ENCODE measurements at places on chromosomes 16 and 17.

DNA sequence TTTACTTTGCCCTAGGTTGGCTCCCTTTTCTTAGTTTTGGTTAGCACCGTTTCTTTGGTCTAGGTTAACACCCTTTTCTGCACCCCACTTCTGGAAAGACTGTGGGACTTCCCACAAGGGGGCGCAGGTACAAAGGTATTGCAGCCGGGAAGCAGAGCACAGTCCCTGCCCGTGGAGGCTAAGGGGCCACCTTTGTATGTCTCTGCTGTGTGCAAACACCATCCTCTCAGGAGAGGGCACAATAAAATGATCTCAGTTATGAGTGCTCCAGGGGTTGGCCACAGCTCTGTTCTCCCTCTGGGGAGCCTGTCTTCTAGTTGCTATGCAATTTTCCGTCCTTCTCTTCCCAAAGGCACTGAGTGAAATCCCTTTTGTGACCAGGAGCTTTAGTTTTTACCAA is 28.4 kb upstream of the TMC5 start:
- no peak for DNase-seq

DNA sequence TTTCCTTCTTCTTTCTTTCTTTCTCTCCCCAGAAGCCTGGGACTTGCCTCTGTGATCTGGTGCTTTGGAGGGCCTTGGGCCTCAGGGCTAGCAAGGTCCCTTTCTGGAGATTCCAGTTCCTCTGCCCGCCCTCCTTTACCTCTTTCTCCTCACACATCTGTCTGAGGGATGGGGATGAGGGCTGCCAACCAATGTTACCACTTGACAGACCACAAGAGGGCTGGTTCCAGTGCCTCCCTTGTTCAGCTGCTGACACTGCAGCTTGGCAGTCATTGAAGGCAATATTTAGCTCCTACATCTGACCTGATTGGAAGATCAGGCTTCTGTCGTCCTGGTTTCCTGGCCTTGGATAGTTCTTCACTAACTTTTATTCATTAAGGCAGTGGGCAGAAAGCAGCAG is 3.6 kb upstream of the ZNF652 start:
- peak; percentile 37 for DNase-seq

DNA sequence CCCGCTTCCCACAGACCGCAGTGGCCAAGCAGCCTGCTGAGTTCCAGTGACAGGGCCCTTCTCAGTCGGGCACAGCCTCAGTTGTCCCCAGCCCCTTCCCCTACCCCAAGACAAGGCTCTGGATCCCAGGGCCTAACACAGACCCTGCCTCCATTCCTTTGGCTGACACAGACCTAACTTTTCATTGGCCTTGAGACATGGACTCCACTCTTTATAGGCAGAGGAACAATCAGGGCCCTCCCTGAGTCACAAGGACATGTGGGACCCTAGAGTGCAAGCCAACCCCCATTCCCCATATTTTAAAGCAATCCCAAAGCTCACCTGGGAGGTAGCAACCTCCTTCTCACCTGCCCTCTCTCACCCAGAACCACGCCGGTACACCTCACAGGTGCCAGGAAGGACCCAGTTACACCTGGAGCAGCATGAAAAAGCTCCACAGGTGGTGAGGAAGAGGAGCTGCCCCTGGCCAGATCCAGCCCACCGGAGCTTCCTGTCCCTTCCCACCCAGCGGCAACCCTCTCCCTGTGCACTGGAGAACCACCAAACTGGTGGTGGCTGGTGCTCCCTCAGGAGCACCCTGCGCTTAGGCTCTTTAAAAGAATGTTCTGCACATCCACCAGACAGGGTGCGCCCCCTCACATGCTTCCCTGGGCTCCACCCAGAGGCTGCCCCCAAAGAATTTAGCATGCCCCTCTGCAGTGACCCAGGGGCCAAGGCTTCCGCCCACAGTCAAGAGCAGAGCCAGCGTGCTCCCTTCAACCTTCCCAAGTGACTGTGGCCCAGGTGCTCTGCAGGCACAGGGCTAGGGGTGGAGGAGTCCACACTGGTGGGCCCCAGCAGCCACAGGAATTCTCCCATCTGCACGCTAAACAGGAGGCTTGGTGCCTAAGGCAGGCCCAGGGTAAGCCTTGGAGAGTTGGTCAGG is 3.4 kb downstream of the MNT start:
- DNase-seq: no peak

DNA sequence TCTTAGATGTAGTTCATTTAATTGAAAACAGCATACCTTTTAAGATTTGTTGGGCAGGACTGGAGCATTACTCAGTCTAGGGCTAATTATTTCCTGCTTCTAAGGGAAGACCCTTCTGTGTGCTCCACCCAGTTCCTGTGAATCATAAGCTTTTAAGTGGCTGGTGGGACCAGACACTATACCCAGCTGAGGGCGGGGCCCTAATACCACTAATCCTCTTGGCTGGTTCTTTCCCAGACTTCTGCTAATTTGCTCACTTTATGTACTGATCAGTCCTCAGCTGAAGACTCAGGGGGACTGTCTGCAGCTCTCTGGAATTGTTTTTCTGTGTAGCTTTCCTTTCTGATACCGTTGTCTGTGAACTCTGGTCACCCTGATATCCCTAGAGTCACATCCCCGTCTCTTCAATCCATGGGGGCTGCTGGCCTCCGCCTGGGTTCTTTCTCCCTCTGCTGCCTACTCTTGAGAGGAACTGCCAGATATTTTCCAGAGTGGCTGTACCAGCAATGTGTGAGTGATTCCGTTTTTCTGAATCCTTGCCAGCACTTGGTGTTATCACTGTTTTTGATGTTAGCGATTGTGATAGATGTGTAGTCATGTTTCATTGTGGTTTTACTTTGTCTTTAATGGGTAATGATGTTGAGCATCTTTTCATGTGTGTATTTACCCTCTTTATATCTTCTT is 35.1 kb downstream of the MFSD11 start:
- no peak for DNase-seq

DNA sequence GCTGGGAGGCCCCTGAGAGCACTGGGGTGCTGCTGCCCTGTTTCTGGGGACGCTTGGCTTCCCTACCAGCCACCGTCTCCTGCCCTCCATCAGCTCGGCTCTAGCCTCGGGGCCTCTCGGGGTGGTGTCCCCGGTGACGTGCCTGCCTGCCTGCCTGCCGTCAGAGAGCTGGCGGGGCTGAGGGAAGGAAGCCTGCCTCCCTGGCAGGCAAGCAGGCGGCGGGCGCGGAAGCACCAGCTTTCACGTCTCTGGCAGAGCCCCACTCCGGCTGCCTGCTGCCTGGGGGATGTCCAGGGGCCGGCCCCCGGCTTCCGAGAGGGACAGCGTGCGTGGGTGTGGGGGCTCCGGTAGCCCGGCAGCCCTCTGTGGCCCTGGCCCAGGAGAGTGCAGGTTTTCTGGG is 9.3 kb downstream of the CENPX start:
- DNase-seq: peak; percentile 37

- no peak for DNase-seq
Observed at GRCh38 chr17:41004397-41004796, 4.5 kb downstream of the KRTAP3-1 start.

GRCh38 chr17:27269974-27270373 is 23.9 kb upstream of the WSB1 start:
- DNase-seq: no peak

- no peak for DNase-seq
Observed at GRCh38 chr16:10767127-10767526, 23.5 kb downstream of the NUBP1 start.

- DNase-seq: no peak
Observed at GRCh38 chr16:31354394-31355291, at the start of gene ITGAX. TSS of gene ITGAX (plus strand) at chr16:31355176. CDS start at chr16:31355255, 79 bp downstream.

DNA sequence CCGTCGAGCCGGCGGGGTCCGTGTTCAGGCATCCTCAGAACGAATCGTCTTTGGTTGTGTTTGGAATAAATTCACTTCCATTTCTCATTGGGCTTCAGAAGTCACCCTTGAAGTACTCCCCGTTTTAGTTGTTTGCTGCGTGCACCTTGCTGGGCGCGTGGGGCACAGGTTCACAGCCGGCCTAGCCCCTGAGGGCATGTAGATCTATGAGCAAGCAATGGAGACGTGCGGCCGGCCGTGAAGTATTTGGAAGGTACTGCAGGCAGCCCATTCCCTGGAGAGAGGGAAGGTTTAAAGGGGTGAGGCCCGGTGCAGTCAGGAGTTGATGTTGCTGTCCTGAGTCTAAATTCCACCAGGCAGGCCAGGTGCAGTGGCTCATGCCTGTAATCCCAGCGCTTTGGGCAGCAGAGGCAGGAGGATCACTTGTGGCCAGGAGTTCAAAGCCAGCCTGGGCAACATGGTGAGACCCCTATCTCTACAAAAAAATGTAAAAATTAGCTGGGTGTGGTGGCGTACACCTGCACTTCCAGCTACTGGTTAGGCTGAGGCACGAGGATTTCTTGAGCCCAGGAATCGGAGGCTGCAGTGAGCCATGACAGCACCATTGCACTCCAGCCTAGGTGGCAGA is 714 bp downstream of the ACSF3 start:
- DNase-seq: no peak

DNA sequence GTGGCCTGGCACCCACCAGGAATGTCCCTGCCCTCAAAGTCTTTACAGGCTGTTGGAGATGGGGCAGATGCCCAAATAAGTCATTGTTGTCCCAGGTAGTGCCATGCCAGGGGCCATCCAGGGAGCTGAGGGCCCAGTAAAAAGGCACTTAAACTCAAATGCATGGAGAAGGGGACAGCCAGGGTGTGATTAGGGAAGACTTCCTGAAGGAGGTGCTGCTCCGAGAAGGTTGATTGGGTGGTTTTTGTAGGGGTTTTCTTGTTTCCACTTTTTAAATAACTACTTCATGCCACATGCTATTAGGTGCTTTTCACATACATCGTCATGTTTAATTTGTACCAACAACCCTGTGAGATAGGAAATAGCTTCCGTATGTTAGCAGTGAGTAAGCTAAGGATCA is 66.9 kb downstream of the RAI1 start:
- no peak for DNase-seq

DNA sequence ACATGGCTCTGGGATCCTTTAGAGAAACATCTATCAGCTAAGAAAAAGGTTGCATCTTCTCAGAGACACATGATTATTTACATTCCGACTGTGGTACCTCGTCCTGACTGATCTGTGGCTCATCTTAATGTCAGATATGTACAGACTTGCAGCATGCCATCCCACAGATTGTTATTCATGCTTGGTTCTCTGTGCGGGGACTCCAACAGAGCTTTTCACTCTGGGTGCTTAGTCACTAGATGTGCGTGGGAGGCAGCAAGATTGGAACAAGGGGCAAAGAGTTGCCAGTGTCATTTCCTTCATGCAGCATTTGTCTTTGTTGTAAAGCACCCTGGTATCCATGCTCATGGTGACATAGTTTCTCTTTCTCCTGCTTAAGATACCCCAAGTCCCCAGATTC is 179.1 kb upstream of the CACNG5 start:
- no peak for DNase-seq

DNA sequence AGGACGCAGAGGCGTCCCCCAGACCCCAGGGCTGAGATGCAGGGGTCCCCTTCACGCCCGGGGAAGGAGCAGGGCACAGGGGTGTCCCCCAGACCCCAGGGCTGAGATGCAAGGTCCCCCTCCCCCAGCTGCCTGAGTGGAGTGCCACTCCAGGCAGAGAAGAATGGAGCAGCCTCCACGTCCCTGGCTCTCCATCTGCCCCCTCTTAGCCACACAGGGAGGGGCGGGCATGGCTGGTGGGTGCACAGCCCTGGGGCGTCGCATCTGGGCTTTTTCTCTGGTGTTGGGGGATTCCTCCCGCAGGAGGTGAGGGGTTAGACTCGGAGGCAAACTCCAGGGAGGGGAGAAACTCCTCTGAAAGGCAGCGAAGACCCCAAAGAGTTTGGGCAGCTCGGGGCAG is 17.5 kb downstream of the CIBAR2 start:
- no peak for DNase-seq

- no peak for DNase-seq
Observed at GRCh38 chr16:17552351-17552750, 81.6 kb upstream of the XYLT1 start.

GRCh38 chr17:78785663-78786057 is 3.6 kb upstream of the CYTH1 start:
- no peak for DNase-seq

DNA sequence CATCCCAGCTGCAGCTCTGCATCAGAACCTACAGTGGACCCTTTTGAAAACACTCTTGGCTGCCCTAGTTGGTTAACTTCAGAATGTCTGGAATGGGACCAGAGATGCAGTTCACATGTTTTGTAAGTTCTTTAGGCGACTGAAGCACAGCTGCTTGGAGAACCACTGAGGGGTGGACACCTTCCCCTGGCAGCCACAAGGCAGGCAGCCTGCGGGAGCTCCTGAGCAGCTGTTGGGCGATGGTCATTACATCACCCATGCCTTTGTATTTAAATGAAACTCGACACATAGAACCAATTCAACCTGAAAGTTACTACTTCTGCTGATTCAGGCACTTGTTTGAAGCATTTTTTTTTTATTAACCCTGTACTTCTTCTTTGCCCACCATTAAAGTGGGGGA is 151.5 kb downstream of the LGALS9B start:
- DNase-seq: no peak

DNA sequence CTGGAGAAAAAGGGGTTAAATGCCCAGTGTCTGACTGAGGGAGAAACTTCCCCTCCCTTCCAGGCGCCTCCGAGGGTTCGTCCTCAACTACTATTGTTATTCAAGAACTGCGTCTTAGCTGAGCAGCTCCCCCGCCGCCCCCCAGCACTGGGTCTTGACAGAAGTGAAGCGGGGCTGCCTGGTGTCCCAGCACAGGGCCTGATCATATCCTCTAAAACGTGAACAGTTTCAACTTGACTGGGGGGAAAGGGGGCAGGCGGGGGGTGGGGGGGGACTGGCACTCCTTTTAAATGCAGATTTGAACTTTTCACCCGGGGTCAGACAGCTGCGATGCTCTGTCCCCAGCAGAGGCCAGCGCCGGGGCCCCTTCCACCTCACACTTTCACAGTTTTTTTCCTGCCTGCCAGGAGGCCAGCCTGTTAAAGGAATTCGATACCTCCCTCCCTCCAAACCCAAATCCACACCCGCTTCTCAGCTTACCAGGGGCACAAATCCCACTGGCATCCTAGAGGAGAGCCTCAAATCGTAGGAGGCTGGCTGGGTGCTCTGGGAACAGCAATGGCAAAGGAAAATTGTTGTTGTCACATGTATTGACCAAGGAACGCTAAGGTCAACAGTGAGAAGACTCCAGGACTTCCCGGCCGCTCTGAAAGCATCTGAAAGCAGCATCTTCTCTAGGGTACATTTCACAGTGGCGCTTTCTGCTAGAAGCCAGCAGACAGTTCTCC is 14.5 kb downstream of the ZFHX3 start:
- no peak for DNase-seq

GRCh38 chr16:64304951-64305350 is 816.9 kb downstream of the CDH11 start:
- DNase-seq: no peak

- DNase-seq: no peak
Observed at GRCh38 chr16:50300942-50301625, 34.7 kb downstream of the ADCY7 start.

DNA sequence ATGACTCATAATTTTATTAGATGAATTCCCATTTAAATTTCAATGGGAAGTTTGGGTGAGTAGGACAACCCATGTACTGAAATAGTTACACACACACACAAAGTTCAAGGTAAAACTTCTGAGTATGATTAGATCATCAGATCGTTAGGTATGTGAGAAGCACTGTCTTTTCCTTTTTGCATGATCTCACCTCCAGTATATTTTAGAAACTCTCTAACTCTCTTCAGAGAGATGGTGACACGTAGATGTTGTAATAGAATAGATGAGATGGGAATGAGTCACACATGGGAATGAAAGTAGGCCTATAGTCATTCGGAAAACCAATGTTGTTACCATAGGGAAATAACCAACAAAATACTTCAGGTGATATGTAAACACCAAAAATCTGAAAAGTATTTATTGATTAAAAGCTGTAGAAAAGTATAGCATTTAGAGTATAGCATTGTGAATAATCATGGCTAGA is 22.2 kb downstream of the KRT23 start:
- DNase-seq: no peak

- DNase-seq: no peak
Observed at GRCh38 chr16:72537664-72538063, 365.7 kb upstream of the PMFBP1 start.

Data from hippocampal formation (tissue), 2 donors.